DMS153 (cell line): ENCODE measurements at places on chromosomes 6 and 20.
A peak's percentile ranks its signal among the peaks of the same experiment; 100 is the strongest.

GRCh38 chr20:50120935-50121693, 8.2 kb upstream of the UBE2V1 start:
- DNase-seq: peak; percentile 43

GRCh38 chr6:28413681-28414080, 14.1 kb upstream of the ZSCAN12 start:
- DNase-seq: no peak

- DNase-seq: no peak
Measured at GRCh38 chr20:58707770-58708169, 15.2 kb downstream of the NPEPL1 start.

- no peak for DNase-seq
Measured at GRCh38 chr6:2865694-2866151, 24.1 kb upstream of the SERPINB1 start.
